CMK (cell line): ENCODE measurements at places on chromosomes 1 and 21.

GRCh38 chr1:175599212-175599705, 144.1 kb downstream of the TNR start:
- DNase-seq: no peak

- DNase-seq: no peak
These were observed 3.1 kb downstream of the RNF220 start for GRCh38 chr1:44408212-44408582.

DNA sequence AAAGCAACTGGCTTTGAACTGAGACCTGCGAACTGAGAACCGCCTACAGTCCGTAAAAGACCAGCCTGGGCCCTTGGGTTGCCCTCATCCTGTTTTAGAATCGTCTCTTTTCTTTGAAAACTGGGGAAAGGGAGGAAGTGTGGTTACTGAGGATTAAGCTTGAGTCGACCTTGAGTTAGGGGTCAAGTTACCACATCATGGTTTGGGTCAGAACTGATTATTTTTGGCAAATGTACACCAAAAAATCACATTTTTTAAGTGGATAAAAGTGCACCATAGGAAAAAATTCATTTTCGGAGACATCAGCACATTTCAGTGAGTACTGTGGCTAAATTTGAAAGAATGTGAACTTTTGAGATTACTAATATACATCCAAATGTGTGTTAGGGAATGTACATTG, 76.9 kb upstream of the KAZN start:
- DNase-seq: no peak

DNA sequence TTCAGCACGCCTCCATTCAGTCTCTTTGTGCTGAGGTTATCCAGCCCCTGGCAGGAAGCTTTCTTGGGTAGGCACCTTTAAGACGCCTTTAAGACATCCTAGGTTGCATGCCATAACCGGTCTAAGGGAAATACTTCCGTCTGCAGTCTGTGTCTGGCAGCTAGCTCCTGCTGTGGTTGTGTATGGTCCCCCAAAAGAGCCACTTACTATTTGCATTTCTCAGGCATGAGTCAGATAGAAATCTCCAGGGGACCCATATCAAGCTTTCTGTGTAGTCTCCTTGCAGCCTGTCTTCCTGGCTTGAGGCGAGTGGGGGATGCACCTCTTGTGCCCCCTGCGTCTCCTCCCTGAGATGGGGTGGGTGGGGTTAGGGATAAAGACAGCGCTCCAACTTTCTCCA, 10.0 kb upstream of the RYR2 start:
- DNase-seq: no peak

DNA sequence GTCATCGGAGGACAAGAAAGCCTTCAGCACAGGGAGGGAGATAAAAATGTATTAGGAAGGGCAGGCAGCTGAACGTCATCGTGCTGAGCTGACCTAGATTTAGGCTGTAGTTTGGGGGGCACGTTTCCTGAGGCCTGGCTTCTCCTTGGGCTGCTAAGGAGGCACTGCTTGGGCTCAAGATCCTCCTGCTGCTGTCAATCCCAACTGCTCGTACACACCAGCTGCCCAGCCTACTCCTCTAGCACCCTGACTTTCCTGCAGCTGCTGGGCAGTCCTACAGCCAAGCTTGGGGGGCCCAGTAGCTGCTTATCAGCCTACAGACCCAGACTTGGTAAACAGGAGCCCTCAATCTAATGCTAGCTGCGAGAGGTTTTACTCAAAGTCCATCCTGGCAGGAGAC, 6.2 kb downstream of the TMEM35B start:
- DNase-seq: no peak

GRCh38 chr21:41045534-41046268, 122.3 kb upstream of the BACE2 start:
- DNase-seq: no peak
